ENCODE measurements at places on chromosomes 2 and 18.

DNA sequence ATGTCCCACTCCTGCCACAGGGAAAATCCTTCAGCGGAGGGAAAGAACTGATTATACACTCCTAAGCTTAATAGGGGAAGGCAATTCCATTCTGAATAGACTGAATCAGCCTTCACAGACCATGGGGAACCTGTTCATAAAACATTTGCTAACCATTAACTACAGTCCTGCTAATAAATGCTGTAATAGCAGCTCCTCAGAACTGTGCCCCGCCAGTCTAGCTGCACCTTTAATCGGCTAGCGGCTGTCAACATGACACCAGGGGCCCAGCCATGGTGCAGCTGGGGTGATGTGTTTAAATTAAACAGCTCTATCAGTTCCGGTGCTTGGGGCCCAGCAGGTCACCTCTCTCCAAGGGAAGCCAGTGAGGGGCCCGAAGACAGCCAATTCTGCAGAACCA is 77.8 kb downstream of the GALNT14 start:
- no peak for DNase-seq

DNA sequence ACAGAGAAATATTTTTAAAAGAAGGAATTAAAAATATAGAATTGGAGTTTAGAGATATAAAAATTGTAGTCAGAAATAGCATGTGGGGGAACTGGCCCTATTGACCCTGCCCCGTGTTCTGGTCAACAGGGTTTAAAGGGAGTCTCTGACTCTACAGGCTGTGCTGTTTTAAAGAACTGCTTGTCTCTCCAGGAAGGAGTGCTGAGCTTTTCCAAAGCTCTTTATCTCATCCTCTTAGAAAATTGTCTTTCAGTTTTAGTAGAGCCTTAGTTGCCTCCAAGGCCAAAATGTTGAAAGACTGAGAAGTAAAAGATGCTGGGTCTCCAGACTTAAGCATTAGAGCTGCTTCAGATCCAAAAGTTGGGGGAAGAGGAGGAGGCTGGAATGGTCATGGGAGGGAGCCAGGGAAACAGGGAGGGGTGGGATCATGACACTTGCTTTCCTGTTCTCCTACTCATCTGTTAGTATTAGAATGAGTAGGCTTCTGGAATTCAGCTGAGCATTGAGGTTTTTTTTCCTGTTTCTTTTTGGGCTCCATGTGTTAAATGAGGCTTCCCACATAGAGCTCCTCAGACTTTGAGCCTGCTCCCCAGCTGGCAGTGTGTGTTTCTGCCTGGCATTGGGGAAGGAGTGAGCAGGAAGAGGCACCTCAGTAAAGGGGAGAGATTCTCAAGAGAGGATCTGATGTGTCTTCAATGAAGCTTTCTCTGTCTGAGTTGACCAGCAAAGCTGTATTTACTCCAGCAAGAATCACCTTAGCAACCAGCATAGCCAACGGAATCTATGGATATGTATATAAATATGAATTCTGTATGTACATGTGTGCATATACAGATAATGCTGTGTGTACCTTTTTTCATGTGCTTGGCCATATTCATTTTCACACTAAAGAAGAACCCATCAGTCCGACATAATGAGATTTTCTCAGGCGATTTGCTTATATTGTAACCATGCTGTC is 186.8 kb upstream of the FBXO11 start:
- DNase-seq: no peak

DNA sequence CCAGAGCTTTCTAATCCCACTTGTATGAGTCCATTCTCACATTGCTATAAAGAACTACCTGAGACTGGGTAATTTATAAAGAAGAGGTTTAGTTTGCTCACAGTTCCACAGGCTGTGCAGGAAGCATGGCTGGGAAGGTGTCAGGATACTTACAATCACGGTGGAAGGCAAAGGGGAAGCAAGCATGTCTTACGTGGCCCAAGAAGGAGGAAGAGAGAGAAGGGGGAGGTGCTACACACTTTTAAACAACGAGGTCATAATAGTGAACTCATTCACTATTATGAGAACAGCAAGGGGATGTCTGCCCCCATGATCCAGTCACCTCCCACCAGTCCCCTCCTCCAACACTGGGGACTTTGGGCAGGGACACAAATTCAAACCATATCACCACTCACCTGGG is 67.8 kb downstream of the TTC32 start:
- no peak for DNase-seq

DNA sequence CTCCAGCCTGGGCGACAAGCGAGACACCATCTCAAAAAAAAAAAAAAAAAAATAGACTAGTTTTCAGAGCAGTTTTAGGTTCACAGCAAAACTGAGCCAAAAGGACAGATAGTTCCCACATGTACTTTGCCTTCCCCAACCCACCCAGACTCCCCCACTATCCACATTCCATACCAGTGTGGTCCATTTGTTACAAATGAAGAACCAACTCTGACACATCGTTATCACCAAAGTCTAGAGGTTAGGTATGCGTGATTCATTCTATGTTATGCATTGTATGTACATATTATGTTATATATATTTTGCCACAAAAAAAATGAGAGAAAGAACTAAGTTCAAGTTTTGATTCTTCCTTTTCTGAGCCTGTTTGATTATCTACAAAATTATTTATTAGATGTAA is 3.5 kb downstream of the DUSP11 start:
- DNase-seq: peak; percentile 43

DNA sequence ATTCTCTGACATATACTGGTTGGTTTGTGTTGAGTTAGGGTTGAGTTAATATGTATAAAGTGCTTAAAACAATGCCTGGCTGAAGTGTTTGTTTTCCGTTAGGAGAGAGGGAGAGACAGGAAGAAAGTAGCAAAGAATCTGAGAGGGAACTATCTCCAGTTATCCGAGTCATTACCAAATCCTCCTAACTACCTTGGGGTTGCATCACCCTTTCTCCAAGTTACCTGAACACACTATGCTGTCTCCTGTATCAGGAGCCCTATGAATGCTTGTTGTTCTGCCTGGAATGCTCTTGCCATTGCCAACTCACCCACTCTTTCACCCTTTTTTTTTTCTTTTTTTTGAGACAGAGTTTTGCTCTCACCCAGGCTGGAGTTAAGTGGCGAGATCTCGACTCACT is 47.9 kb upstream of the ITGAV start:
- no peak for DNase-seq
